Activated T-helper 1 cell treated with anti-CD3 and anti-CD28 coated beads, Interleukin-12 subunit alpha, Interleukin-12 subunit beta, Interleukin-2, Interleukin-4 antibody, amounts not matched to agents 30 ng/mL and 10 ng/mL and 1 ng/mL, durations not matched to agents 14 hours and 24 hours and 36 hours (primary cell): ENCODE measurements at places on chromosomes 13 and 19. TPM values are rescaled to one million over a fixed set of nuclear protein-coding genes. Genes with fewer than 3 reads are reported as not detected.

GRCh38 chr13:31731921-31732320, 7.4 kb upstream of the RXFP2 start:
- DNase-seq, result no peak

KLK12 gene
- not detected in 2 replicates for total RNA-seq

NPAS1 gene
- total RNA-seq, result 0.39 and 0.49 TPM in 2 replicates

DNA sequence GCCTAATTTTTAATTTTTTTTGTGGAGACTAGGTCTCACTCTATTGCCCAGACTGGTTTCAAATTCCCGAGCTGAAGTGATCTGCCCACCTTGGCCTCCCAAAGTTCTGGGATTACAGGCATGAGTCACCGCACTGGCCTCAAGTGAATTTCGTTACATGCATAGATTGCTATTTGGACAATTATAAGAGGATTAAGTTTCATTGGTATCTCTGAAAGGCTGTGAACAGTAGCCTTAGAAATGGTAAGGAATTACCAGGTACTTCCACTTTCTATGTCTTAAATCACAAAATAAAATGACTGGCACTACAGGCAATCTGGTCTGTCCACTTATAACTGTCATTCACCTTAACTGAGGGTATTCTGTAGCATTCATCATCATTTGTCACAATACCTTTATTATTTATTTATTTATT, 2.9 kb upstream of the CCDC9 start:
- no peak for DNase-seq

DNA sequence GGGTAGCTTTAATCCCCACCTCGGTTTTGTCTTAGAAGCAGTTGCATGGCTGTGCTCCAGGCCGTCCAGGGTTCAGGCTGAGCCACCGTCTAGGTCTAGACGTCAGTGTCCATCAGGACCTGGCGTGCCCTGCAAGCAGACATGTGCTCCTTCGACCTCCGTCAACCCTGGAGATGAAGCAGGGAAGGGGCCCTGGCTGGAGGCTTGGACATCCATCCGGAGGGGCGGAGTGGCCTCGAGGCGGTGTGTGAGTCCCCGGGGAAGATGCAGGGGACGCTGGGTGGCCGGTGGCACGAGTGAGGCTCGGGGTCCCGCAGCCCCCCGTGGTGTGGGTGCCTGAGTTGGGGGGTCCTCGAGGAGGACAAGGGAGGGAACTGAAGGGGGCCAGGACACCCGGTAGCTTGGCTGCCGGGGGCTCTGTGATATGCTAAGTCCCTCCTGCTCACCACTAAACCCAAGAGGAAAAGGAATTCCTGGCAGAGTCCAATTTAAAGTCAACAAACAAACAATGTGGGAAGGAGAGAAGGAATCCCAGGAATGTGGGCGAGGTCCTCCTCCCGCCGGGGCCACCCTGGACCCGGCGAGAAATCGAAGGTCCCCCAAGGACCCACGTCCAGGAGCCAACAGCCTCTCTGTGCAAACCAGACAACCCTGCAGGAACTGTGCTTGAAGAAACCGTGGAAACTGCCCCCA, 14.9 kb upstream of the PTBP1 start:
- DNase-seq, result no peak

DNA sequence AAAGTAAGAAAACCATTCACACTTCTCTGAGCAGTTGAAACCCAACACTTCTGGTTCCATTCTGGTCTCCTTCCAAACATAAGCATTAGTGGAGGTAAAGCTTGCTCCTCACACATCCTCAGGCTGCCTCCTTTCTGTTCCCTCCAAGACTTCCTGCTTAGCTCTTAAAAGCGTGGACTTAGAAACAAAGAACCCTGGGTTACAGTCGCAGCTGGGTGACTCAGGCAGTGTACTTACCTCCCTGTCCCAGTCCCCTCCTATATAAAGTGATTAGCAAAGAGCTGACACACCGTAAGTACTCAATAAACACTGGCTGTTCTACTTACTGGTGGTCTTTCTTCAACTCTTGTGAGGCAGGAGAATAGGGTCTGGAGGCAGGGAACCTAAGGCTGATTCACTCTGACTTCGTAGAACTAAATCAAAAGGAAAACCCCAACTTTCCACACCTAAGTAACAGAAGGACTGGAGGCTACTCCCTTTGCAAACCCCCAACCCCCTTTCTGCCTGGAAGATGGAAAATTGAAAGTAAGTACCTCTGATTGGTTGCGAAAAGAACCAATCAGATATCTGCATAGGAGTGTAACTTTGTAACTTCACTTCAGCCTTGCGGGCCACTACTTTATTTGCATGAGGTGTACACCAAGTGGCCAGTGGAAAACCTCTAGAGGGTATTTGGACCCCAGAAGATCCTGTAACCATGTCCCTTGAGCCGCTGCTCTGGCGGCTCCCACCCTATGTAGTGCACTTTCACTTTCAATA, 165.4 kb downstream of the SUCLA2 start:
- no peak for DNase-seq

DNA sequence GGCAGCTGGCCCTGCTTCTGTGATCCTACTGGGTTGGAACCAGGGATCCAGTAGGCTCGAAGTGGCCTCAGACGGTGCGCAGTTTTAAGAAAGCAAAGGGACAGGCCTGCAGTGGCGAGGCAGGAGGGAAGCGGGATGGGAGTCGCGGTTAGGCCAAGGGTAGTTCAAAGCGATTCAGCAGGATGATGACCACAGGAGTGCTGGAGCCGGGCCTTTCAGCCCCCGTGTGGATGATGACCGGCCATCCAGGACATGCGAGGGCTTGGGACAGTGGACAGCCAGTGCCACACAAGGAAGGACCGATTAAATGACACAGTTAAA, 854 bp downstream of the RNASEH2B start:
- DNase-seq, result no peak

- no peak for DNase-seq
Observed at GRCh38 chr19:55679343-55680257, 4.6 kb downstream of the EPN1 start.

DNA sequence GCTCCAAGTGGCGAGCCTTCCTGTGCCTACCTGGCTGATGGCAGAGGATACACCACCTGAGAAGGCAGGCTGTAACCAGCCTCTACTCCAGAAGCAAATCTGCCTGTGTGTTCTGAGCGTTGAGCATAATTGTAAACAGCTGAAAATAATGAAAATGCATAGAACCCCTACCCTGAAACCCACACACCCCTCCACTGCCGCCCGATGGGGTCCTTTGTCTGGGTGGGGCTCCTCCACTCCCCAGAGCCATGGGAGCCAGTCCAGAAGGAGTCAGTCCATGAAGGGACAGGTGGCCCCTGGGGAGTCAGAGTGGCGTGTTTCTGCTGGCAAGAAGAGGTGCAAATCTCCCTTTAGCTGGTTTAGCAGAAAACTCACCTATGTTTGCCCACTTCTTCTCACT, 8.0 kb upstream of the SOX1 start:
- no peak for DNase-seq

GRCh38 chr19:15623711-15624318, 8.8 kb downstream of the CYP4F8 start:
- DNase-seq, result no peak

GRCh38 chr19:45766296-45766868, 2.7 kb downstream of the SIX5 start:
- DNase-seq, result no peak

PSG3 gene
- not detected in 2 replicates for total RNA-seq

- no peak for DNase-seq
Observed at GRCh38 chr13:77981281-77981881, 62.8 kb upstream of the EDNRB start.

SBK3 gene
- total RNA-seq, result not detected in 2 replicates

DNA sequence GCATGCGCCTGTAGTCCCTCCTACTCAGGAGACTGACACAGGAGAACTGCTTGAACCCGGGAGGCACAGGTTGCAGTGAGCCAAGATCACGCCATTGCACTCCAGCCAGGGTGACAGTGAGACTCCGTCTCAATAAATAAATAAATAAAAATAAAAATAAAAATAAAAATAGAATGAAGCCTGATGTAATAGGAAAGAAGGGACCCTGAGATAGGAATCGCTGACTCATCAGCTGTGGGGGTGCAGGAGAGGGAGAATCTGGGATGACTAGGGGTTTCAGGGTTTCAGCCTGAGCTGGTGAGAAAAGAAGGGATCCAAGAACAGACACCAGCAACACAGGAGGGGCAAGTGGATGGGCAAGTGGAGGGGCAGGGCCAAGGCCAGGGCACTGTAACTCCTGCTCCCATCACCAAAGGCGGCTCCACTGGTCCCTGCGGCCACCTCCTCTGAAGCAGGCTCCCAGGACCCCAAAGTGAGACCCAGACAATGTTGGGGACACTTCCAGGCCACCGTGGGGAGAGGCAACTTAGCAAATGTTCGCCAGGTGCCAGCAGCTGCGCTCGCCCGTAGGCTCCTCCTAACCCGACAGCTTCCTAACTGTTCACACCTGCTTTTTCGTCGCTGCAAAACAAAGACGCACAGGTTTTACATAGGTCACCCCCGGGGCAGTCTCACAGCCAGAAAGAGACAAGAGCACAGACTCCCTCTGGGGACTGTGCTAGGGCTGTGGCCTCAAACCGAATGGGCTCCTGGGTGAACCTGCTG, 1.2 kb downstream of the HAUS8 start:
- DNase-seq, result no peak

DNA sequence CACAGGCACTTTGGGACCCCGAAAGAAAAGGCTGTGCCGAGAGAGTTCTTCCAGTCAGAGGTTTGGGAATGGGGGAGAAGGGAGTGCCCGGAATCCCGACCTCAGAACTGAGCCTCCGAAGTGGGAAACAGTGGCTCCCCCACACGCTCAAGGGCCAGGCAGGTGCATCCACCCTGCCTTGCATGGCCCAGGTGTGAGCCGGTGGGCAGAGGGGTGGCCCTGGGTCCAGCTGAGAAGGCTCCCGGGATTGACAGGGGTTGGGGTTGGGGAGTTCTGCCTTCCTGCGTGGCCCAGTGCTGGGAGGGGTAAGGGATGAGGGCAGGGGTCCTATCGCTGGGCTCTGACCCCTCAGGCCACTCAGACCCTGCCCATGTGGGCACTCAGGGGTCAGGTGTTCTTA, 163.5 kb upstream of the TUBA3C start:
- DNase-seq, result no peak

GNG7 gene
- 0.07 and 0.13 TPM in 2 replicates for total RNA-seq

KLK15 gene
- total RNA-seq, result not detected in 2 replicates

DNA sequence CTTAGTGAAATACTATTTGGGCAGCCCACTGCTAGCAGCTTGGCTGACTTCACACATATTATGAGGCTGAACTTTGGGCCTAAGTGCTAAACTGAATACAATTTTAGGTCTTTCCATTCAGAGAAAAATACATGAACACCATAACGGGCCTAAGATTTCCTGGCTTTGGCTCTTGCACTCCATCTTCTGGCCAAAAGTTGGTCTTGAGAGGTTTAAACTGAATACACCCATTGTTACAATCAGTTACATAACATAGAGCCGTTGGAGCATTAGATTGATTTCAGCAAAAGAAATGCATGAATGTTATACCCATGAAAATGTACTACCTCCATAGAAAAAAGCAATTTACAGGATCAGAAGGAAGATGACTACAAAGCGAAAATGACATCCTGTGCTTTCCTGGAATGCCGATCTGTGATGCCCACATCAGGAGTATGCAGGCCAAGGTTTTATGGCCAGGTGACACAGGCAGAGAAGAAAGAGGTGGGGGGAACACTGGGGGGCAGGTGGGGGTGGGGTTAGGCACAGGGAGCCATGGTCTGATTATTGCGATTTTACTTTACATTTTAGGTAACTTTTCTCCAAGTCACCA, 11.1 kb upstream of the SHISA2 start:
- peak; percentile 32 for DNase-seq

PDE4C gene
- total RNA-seq, result not detected in 2 replicates

GAPDHS gene
- total RNA-seq, result not detected in 2 replicates
